ENCODE measurements at places on chromosomes 5 and 9.

DNA sequence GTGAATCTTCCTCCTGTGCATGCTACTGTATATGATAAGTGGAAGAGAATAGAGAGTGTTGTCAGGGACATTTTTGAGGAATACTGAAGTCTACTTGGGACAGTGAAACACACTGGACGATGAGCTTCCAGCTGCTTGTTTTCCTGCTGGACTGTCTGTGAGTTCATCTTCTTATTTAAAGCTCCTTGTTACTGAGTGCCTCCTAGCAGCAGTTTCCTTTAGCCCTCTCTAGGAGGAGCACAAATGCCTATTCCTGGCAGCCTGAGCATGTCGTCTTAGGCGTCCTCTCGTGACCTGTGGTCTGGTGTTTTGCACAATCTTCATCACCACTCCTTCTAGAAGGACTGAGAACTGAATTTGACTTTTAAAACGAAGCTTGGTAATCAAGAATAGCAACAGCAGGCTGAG is 43.8 kb downstream of the ANKRD33B start:
- DNase-seq: peak; percentile 66

GRCh38 chr5:15249152-15249551 is 250.8 kb upstream of the FBXL7 start:
- DNase-seq: peak; percentile 83

- no peak for DNase-seq
These were observed 36.9 kb downstream of the ACTBL2 start for GRCh38 chr5:57445705-57446037.

GRCh38 chr9:22922222-22922621 is 475.6 kb downstream of the DMRTA1 start:
- DNase-seq: no peak

- DNase-seq: no peak
These were observed 56.8 kb downstream of the PTPN3 start for GRCh38 chr9:109441296-109441695.

- DNase-seq: no peak
These were observed 194.1 kb downstream of the DTWD2 start for GRCh38 chr5:118794281-118794680.

GRCh38 chr5:157563373-157563928 is 12.1 kb downstream of the ADAM19 start:
- no peak for DNase-seq

DNA sequence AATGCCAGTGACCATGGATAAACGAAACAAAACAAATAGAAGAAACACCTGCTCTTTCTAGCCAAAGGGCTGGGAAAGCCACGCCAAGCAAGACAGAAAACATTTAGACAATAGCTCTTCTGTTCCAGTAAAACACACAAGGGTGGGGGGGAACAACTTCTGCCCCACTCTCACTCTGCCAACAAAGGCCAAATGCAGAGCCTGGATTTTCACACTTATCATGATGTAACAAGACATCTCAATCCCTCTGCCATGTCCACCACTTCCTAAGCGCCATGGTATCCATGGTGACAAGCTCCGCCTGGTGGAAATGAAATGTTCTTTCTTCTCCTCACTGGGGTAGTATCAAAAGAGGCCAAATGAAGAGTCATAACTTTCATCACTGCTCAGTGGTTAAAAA is 60.6 kb downstream of the DRD1 start:
- no peak for DNase-seq

GRCh38 chr9:124602632-124603031 is 95.4 kb upstream of the NR5A1 start:
- no peak for DNase-seq

GRCh38 chr9:98049288-98050072 is 7.1 kb upstream of the NANS start:
- no peak for DNase-seq

DNA sequence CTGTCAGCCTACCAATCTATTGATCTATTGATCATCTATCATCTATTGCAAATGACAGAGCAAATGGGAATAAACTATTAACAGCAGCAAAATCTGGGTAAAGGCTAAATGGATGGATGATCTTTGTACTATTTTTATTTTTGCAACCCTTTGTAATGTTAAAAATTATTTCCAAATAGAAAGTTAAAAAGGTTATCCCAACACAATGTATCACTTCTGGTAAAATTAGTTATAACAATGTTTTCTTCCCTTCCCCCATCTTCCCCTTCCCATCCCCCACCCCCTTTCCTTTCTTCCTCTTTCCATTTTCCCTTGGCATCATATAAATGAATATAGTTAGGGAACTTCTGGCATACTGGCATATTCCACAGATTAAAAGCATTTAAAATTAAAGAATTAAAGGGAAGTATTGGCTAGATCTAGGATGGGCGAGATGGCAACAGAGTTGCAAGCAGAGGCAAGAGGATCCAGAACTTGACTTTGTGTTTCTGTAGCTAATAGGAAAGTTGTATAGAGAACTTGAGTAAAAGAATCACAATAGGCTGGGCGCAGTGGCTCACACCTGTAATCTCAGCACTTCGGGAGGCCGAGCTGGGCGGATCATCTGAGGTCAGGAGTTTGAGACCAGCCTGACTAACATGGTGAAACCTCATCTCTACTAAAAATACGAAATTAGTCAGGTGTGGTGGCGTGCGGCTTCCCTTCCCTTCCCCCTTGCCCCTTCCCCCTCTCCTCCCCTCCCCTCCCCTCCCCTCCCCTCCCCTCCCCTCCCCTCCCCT is 66.6 kb upstream of the TAF11L2 start:
- no peak for DNase-seq

DNA sequence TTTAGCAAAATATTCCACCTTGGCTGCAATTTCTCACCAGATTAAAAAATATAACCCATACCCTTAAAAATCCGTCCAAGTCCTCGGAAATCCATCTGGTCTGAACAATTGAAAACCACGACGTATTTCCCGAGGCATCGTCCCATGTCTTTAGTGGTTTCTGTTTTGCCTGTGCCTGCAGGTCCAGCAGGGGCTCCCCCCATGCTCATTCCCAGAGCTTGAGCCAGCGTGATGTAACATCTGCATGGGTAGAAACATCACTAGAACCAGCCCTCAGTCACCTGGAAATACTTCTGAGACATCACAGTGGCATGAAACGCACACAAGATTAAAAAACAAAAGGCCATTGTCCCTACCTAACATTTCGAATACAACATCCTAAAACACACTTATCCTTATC is 114.0 kb downstream of the DNAH5 start:
- DNase-seq: no peak

DNA sequence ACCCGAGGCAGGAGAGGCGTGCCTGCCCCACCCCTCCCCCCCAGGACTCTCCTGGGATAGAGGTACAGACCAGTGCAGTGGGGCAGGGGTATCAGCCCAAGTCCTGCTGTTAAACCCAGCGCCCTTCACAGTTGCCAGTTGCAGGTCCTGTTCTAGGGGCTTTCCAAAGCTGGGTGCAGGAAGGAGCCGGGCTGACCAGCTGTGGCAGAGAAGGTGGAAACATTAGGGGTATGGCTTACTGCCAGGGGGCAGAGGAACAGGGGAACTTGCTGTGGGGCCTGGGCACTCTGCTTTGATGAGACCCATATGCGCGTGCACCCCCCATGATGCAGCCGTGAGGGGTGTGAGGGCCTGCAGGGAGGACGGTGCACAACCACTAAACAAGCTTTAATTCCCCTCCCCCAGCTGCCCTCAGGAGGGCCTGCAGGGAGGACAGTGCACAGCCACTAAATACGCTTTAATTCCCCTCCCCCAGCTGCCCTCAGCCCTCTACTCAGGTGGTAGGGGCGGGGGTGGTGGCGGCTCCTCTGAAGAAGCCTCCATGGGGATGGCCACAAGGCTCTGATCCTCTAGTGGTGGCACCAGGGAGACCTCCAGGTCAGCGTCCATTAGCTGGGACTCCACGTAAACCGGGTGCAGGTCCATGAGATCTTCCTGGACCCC is 766 bp upstream of the LRRC26 start:
- no peak for DNase-seq

- no peak for DNase-seq
These were observed 8.1 kb upstream of the TENT4A start for GRCh38 chr5:6705088-6705487.

GRCh38 chr9:86707932-86708510 is 239.3 kb downstream of the GAS1 start:
- DNase-seq: no peak

DNA sequence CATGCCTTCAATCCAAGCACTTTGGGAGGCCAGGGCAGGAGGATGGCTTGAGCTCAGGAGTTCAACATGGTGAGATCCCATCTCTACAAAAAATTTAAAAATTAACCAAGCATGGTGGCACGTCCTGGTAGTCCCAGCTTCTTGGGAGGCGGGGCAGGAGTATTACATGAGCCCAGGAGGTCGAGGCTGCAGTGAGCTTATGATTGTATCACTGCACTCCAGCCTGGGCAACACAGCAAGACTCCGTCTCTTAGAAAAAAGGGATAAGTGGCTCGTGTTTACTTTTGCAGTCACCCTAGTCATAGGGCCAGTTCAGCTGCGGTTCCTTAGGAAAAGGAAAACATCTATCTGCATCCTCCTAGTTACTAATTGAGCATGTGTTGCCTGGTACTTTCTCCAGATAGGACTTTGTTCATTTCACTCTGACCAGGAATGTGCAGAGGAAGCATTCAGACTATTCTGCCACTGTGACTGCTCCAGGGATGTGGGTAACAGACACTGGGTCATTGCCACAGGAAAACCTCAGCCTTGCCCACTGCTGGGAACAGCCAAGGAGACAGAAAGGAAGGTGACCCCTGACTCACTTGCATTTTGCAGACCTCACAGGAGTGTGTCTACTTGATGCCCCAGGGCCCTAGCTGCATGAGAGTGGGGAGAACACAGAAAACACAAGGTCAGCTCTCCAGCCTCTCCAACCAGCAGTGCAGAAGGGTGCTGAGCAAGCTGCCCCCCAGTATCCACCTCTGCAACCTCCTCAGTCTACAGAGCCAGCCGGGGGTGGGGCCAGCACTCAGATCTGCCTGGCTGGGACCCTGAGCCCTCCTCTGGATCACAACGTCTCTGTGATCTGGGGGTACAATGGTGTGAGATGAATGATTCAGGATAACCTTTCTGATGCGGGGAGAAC is 33.9 kb upstream of the ALDH1B1 start:
- no peak for DNase-seq

GRCh38 chr5:85052826-85053225 is 668.1 kb upstream of the EDIL3 start:
- no peak for DNase-seq

- DNase-seq: no peak
These were observed 42.9 kb downstream of the PDCD1LG2 start for GRCh38 chr9:5553211-5553610.
